ENCODE measurements at places on chromosomes 7 and 10.

- DNase-seq = no peak
Measured at GRCh38 chr7:73844848-73845460, 2.6 kb upstream of the METTL27 start.

GRCh38 chr7:4712281-4713182 lies 30.4 kb downstream of the FOXK1 start:
- peak; percentile 71 for DNase-seq

- DNase-seq = no peak
Measured at GRCh38 chr7:20595971-20596370, 19.5 kb upstream of the ABCB5 start.

- no peak for DNase-seq
Measured at GRCh38 chr10:88913127-88913526, 33.1 kb downstream of the STAMBPL1 start.

GRCh38 chr10:94683214-94684054 lies at the start of gene CYP2C18:
TSS of gene CYP2C18 (plus strand) at chr10:94683729. CDS start at chr10:94683820, 91 bp downstream.
- no peak for DNase-seq

Measured in inflammatory macrophage treated with lipopolysaccharide for 1 hour (primary cell).